ENCODE measurements at places on chromosomes 7 and 10. TPM values are rescaled to one million over a fixed set of nuclear protein-coding genes. Genes with fewer than 3 reads are reported as not detected.

- no peak for DNase-seq
Observed at GRCh38 chr10:11525503-11525902, 85.9 kb downstream of the USP6NL start.

GRCh38 chr10:31896968-31897384 is 31.7 kb downstream of the ARHGAP12 start:
- DNase-seq = no peak

CDHR3 gene
- 12.0 TPM for total RNA-seq

- DNase-seq = no peak
Observed at GRCh38 chr10:107451047-107451446, 286.5 kb upstream of the SORCS1 start.

DNA sequence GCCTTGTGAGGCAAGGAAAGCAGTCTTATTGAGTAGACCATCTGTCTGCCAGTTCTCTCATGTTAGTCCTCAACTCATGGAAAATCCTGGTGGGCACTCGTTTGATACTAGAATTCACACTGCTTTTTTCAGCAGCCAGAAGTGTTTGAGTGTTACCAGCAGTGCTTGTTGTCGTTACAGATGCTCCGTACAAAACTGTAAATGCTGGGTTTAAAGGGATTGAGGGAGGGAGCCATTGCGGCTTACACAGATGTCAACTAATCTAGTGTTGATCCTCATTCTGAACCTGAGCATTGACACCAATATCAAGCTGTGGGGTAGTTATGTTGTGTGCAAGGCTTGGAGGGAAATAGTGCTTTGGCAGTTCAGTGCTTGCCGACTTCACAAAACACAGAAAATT is 348.6 kb downstream of the AUTS2 start:
- no peak for DNase-seq

DNA sequence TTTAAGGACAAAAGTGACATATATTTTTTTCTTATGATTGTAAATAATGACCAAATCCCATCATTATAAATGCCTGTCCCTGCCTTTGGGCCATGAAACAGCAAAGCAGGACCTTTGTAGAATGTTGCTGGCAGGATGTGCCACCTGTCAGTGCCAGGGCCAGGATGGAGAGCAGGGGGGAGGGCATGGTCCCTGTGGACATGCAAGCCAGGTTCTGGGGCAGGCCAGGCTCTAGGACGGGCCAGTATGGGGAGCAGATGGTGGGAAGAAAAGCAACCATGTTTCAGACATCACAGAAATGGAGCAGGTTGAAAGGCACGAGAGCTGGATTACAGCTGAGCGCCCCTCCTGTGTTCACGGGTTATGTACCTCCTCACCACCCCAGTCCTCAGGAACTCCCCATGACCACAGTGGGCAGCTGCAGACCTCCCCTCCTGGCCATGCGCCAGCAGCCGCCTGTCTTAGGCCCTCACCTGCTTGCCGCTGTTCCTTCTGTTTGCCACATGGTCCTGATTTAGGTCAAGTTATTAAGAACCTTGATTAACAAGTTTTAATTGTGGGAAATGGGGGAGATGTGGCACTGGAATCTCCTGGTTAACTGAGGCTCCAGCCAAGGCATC is 210.4 kb downstream of the PAXIP1 start:
- no peak for DNase-seq

DNA sequence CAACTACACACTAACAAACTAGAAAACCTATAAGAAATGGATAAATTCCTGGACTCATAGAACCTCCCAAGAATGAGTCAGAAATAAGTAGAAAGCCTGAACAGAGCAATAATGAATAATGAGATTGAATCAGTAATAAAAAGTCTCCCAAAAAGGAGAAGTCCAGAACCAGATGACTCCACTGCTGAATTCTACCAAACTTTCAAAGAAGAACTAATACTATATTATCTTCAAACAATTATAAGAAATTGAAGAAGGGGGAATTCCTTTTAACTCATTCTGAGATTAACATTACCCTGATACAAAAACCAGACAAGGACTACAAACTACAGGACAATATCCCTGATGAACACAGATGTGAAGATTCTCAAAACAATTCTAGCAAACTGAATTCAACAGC is 47.8 kb upstream of the CDK6 start:
- no peak for DNase-seq

- no peak for DNase-seq
Observed at GRCh38 chr7:108048422-108048821, 45.5 kb upstream of the LAMB1 start.

MINPP1 gene
- total RNA-seq = 24.8 TPM

GRCh38 chr10:78248651-78249464 is 215.2 kb downstream of the RPS24 start:
- no peak for DNase-seq

DNA sequence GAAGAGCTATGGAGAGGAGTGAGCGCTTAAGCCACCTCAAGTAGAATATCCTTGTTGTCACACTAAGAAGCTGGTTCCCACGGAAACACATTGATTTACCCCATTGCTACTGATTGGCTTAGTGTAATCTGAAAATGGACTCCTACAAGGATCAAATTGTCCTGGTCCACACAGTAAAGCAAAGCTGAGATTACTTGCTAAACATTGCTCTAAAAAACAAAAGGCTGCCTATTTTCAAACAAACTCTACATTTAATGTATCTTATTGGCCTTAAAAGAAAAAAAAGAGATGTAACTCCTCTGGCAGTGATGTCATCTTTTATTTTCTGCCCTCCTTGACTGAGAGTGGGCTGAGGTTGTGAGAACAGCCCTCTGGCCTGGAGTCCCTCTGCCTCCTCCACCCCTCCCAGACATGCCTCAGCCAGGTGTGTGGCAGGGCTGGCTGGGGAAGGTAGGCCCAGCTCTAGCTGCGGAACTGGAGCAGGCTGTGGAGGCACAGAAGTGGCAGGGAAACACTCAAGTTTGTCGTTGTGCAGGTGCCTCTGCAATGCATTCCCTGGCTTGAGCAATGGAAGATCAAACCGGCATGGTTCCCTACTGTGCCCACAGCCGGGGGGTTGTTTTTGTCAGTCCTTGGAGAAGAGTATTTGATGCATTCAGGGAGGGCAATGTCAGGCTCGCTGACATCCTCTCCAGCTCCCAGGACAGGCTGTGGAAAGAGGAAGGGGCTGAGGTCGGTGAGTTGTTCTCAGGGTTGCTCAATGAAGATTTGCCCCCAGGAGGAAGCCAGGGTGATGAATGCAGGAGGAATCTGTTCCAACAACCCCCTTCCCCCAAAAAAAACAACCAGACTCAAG is 9.1 kb downstream of the KLF6 start:
- DNase-seq = no peak

- DNase-seq = no peak
Observed at GRCh38 chr10:6082496-6083395, 6.1 kb upstream of the RBM17 start.

HABP2 gene
- 24.3 TPM for total RNA-seq

OR2A5 gene
- not detected for total RNA-seq

RNF32 gene
- total RNA-seq = 26.0 TPM

SSC4D gene
- 1.6 TPM for total RNA-seq

- no peak for DNase-seq
Observed at GRCh38 chr7:50640256-50640655, 75.1 kb upstream of the DDC start.

GRCh38 chr10:51926337-51926736 is 226.9 kb upstream of the CSTF2T start:
- DNase-seq = no peak

DNA sequence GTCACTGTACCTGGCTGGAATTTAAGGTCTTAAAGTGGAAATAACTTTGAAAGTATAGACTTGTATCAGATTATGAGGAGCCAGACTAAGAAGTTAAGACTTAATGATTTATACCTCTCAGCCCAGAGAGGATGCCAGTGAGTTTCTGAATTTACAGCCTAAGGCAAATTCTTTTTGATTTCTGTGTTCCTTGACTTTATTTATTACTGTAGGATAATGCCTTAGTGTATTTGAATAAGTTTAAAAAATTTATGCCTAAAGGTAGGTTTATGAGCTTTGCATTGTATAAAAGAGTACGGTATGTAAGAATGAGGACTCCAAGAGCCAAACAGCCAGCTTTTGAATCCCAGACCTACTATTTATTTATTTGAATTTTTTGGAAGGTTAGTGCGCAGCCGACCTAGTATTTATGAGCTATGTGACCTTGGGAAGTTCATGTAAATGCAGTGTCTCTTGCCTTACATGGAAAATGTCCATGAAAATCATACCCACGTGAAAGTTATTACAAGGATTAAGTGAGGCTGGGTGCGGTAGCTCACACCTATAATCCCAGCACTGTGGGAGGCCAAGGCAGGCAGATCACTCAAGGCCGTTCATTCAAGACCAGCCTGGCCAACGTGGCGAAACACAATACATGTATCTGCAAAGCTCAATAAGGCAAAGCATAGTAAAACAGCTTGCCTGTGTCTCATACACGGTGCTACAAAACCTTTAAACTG is 174.6 kb downstream of the AUTS2 start:
- no peak for DNase-seq

DNA sequence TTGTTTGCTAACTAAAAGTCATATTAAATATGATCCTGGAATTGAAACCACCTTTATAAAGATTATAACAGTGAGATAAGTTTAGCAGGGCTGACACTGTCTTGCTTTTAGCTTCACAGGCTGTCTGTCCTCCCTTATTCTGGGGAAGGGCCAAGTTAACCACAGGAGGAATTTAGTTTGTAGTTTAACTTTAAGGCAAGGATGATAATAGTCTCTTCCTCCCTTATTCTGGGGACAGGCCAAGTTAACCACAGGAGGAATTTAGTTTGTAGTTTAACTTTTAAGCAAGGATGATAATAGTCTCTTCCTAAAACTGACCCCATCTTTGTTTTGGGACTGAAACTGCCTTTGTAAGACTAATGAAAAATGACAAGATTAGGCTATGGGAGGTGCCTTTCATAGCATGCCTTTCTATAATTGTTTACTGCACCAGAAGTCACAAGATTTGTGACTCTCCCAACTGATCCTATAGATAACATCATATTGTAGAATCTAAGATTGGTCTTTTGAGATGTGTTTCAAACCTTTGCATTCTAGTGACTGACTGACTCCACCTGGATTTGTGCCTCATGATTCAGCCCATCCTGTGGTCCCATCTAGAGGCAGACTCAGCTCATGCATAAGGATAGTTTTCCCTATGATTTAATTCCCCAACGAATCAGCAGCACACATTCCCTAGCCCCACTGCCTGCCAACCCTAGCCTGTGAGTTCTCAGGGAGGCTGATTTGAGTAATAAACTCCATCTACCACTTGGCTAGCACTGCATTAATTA is 212.0 kb downstream of the MAGI2 start:
- no peak for DNase-seq

GRCh38 chr10:100008708-100009282 is 952 bp downstream of the DNMBP start:
- DNase-seq = no peak

Data from Caco-2 (cell line).